ENCODE measurements at places on chromosomes 4 and X.
A peak's percentile ranks its signal among the peaks of the same experiment; 100 is the strongest.

DNA sequence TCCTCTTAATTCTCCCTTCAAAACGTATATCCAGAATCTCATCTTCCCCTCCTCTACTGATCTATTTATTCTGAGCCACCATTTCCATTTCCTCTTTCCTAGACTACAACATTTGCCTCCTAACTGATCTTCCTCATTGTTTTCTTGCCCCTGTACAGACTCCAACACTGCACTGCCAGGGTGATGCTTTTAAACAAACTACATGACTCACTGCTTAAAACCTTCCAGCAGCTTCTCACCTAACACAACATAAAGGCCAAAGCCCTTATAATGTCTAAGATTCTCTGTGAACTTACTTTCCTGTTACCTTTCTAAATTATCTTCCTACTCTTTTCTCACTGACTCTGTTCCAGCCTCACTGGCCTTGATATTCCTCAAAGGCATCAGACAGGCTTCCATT lies 161.0 kb upstream of the HS3ST1 start:
- no peak for DNase-seq

DNA sequence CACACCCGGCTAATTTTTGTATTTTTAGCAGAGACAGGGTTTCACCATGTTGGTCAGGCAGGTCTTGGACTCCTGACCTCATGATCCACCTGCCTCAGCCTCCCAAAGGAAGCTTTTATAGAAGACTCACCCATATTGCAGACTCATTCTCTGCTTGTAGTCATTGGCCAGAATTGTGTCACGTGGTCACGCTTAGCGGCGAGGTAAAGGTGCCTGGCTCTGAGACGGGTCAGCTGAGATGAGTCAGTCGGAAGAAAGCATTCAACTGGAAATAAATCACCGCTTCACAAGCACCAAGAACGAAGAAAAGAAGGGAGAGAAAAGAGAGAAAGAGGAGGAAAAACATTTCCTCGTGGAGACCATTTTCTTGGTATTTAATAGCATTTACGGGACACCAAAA lies 218.8 kb upstream of the NOCT start:
- no peak for DNase-seq

DNA sequence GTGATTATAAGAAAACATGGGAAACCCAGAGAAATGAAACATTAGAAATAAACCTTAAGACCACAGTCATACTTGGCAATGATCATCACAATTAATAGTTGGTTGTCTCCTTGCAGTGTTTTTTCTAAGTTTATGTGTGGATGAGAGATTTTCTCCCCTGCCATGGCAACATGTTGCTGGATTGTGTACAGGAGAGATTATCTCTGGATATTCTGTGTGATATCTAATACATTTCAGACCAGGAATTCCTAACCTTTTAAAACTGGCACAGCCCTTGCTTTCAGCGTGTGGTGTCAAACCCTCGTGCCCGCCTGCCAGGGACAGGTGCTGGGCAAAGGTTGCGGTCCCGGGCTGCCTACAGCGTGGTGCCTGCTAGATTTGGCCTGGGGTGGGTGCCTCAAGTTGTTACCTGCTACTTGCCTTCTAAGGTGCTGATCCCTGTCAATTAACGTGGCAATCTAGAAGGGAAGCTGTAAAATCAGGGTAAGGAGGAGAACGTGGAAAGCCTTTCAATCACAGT lies 100.5 kb downstream of the TMEM131L start:
- no peak for DNase-seq

GRCh38 chr4:138857416-138857815 lies 158.2 kb upstream of the NOCT start:
- no peak for DNase-seq

DNA sequence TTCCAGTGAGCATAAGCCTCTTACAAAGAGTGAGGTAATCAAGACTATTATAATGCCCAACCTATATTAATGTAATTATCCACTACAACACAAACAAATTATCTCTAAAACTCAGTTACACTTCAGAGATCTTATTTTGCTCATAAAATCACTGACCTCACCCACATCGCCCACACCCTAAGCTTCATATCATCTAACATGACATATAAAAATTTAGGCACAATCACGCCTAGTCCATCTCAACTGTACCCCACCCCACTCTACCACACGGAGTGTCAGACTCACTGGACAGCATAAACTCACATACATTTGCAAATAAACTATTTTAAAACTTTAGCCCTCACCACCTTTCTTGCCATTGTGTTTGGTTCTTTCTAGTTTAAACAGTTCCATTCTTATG lies 252.4 kb downstream of the PCDH7 start:
- DNase-seq = no peak

DNA sequence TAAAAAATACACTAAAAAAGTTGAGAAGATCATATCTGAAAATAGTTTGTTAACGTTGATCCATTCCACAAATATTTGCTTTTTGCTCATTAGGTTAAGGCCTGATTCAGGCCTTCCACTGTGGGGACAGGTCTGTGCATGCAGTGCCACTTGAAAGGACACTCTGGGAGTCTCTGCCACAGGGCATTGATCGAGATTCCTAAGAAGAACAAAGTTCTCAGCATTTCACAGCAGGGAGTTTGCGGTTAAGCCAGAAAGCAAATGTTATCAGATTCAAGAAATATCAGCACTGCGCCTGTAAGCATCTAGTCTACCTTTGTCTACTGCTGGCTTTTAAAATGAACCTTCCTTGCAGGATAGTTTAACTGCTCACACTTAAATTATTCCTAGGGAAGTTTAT lies 62.2 kb upstream of the TNIP3 start:
- DNase-seq = no peak

- no peak for DNase-seq
Observed at GRCh38 chr4:3790006-3790561, 23.9 kb downstream of the ADRA2C start.

GRCh38 chrX:106437407-106437806 lies 174.4 kb upstream of the RADX start:
- DNase-seq = no peak

GRCh38 chr4:5101571-5101970 lies 50.3 kb downstream of the STK32B start:
- no peak for DNase-seq

GRCh38 chrX:107996124-107996523 lies 14.0 kb upstream of the TEX13B start:
- DNase-seq = no peak

GRCh38 chrX:135112096-135112729 lies 8.1 kb downstream of the ETDB start:
- DNase-seq = no peak

GRCh38 chr4:108119199-108119800 lies 49.4 kb downstream of the LEF1 start:
- DNase-seq = no peak

DNA sequence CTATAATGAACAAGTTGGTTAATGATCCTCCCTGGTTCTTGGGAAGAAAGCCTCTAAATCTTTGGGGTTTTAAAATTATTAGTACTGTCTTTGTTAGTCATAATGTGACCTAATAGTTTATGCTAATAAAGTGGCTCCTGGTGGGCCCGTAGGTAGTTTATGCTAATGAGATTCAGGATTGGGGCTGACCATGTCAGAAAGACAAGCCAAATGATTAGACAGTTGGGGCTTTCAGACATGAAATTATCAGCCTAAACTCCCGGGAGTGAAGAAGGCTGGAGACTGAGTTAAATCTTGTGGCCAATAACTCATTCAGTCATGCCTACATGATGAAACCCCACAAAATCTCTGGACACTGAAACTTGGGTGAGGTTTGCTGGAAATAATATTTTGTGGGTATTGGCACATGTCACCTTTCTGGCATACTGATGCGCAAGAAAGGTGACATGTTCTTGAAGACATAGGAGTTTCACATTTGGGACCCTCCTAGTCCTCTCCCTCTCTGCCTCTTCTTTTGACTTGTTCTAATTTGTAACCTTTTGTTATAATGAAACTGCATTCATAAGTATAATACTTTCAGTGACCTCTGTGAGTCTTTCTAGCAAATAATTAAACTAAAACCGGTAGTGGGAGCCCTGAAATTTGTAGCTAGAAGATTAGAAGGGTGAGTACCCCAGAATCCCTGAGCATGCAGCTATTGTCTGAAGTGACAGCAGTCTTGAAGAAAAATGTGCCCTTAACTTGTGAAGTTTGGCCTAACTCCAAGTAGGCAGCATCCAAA lies 196.8 kb upstream of the FSTL5 start:
- DNase-seq = no peak

- no peak for DNase-seq
Observed at GRCh38 chr4:96504386-96504785, 664.5 kb downstream of the PDHA2 start.

DNA sequence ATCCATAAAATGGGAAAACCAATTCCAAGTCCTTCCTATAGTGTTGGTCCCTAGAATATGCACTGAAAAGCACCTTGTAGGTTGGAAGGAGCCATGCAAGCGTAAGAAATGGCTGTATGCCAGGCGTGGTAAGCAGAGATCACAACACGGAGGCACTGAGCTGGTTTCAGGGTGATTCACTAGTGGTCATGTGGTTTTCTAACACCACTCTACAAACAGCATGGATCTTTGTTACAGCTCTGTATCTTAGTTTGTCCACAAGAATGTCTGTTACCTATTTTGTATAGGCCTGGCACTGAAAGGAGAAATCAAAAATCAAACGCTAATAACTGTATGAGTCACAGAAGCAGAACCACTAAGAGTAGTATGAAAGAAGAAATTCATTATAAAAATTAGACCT lies 71.9 kb downstream of the MAGEB17 start:
- no peak for DNase-seq

- no peak for DNase-seq
Observed at GRCh38 chrX:77962068-77962902, 7.2 kb downstream of the PGAM4 start.

DNA sequence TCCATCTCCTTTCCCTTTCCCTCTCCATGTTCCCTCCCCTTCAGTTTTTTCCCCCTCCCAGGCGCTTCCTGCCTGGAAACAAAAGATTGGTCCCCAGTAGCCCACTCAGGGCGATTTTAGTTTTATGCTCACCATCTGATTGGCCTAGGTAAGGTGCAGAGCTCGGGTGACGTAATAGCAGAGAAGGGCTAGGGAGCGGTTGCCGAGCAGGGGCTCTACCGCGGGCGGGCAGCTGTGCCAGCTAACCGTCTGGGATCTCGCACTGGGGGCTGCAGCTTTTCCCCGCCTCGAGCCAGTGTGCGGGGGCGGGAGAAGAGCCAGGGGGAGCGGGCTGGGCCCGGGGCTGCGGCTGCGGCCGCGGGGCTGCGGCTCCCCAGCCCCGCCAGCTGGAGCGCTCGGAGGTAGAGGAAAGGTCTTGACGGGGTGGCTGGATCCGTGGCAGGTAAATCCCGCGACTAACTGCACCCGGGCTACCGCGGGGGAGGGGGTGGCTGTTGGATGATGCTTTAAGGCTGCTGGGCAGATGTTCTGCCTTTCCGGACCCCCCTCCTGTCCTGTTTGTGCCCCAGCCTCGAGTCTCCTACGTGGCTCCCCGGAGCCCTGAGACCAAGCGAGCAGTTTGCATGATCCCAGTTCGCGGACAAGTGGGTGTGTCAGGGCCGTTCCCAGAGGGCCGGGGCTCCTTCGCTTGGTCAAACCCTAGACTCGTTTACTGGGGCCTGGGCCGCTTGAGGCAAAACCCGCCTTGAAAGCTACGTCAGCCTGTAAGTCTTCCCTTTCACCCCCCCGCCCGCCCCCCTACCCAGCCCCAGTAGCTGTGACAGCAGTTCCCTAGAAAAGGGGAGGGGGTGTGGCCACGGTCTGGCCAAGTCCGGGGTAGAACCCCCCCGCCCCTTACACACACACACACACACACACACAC lies at the start of gene PAK3:
Gene PAK3, plus strand, starts transcription at position 218 of the 922 bp plus-strand sequence. CDS start 26,913 bp downstream, outside the sequence.
- peak; percentile 21 for DNase-seq
